ENCODE measurements at places on chromosomes 3 and 15. TPM values are rescaled to one million over a fixed set of nuclear protein-coding genes. Genes with fewer than 3 reads are reported as not detected.

DNA sequence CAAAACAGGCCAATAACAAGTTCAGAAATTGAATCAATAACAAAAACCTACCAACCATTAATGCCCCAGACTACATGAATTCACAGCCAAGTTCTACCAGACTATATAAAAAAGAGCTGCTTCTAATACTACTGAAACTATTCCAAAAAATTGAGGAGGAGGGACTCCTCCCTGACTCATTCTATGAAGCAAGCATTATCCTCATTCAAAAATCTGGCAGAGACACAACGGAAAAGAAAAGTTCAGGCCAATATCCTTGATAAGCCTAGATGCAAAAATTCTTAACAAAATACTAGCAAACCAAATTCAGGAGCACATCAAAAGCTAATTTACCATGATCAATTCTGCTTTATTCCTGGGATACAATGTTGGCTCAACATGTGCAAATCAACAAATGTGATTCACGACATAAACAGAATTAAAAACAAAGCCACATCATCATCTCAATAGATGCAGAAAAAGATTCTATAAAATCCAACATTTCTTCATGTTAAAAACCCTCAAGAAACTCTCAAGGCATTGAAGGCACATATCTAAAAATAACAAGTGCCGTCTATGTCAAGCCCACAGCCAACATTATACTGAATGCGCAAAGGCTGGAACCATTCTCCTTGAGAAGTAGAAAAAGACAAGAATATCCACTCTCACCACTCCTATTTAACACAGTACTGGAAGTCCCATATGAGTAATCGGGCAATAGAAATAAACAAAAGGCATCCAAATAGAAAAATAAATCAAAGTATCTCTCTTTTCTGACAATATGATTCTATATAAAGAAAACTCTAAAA, 573.6 kb upstream of the GRM7 start:
- H3K27me3 ChIP-seq: no peaks in the 10 kb centered on the region
- no peak for DNase-seq
- H3K4me1 ChIP-seq: no peaks in the 10 kb centered on the region
- H3K27ac ChIP-seq: no peak overlapping the region

- H3K36me3 ChIP-seq: no peaks in the 10 kb centered on the region
- H3K4me3 ChIP-seq: no peak overlapping the region
- no peak overlapping the region for H3K27ac ChIP-seq
- H3K27me3 ChIP-seq: peaks cover 6% of the 10 kb centered on the region
Observed at GRCh38 chr3:13657660-13658435, 108.9 kb downstream of the FBLN2 start.

GRCh38 chr3:95738045-95738444, 1076.3 kb upstream of the EPHA6 start:
- no peak overlapping the region for H3K27ac ChIP-seq
- H3K4me3 ChIP-seq: no peak overlapping the region
- no peaks in the 10 kb centered on the region for H3K4me1 ChIP-seq
- no peak for DNase-seq
- H3K36me3 ChIP-seq: no peaks in the 10 kb centered on the region

DNA sequence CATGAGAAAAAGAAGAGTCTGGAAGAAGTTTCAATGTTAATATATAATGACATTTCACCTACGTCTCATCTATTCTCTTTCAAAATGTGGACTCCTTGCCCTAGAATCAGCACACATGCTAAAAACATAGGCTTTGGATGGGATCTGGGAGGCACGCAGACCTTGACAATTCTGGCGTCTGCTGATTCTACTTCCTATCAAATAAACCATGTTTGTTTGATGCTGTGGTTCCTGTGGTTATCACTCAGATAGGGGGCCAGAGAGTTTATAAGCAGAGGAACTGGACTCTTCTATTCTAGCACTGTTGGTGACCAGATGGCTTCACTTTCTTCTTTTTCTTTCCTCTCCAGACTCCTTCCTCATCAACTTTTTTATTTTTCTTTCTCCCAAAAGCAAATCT, 336.8 kb downstream of the DIPK2A start:
- no peaks in the 10 kb centered on the region for H3K27me3 ChIP-seq
- no peak for DNase-seq
- H3K4me3 ChIP-seq: no peak overlapping the region
- no peaks in the 10 kb centered on the region for H3K4me1 ChIP-seq

- H3K4me3 ChIP-seq: no peak overlapping the region
- H3K27ac ChIP-seq: no peak overlapping the region
- peaks cover 5% of the 10 kb centered on the region for H3K4me1 ChIP-seq
- no peak for DNase-seq
- H3K36me3 ChIP-seq: no peaks in the 10 kb centered on the region
Observed at GRCh38 chr3:46890132-46890531, 12.6 kb downstream of the PTH1R start.

DNA sequence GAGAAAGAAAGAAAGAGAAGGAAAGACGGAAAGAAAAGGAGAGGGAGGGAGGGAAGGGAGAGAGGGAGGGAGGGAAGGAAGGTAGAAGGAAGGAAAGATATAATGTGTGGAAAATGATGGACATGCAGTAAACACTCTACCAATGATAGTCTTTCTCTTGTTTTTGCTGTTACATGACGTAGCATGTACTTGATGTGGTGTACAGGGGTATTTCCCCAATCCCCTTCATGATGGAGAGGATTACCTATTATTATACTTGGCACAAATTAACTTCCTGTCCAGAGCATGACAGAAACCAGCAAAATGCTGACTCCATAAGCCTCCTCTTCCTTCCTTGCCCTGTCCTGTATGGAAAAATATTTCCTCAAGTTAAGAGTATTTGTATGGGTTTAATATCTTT, 124.4 kb downstream of the B3GALNT1 start:
- H3K4me3 ChIP-seq: no peak overlapping the region
- DNase-seq: no peak
- no peaks in the 10 kb centered on the region for H3K4me1 ChIP-seq
- H3K27ac ChIP-seq: no peak overlapping the region
- H3K27me3 ChIP-seq: no peaks in the 10 kb centered on the region

GRCh38 chr3:128353361-128353965, 113.2 kb downstream of the DNAJB8 start:
- no peaks in the 10 kb centered on the region for H3K4me1 ChIP-seq
- DNase-seq: no peak
- H3K36me3 ChIP-seq: peaks cover 9% of the 10 kb centered on the region
- H3K4me3 ChIP-seq: no peak overlapping the region
- no peaks in the 10 kb centered on the region for H3K27me3 ChIP-seq
- no peak overlapping the region for H3K27ac ChIP-seq

DNA sequence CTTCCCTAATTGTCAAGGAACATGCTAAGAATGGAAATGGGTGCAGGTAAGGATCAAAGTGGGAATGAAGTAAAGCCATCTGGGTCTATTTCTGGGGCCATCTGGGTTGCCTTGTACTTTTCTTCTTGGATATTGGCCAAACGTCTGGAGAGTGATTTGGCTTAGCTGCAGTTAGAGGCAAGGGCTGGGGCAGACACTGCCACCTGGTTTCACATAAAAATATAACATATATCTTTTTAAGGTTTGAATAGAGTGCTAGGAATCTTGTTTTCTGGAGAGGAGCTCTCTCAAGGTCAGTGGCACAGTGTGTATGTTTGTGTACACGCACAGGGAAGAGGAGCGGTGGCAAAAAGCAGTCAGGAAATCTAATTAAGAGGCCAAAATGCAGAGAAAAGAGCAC, 24.7 kb upstream of the EOMES start:
- no peak overlapping the region for H3K4me3 ChIP-seq
- no peaks in the 10 kb centered on the region for H3K27me3 ChIP-seq
- no peak overlapping the region for H3K27ac ChIP-seq
- H3K4me1 ChIP-seq: peaks cover 7% of the 10 kb centered on the region
- no peak for DNase-seq
- H3K36me3 ChIP-seq: no peaks in the 10 kb centered on the region

GRCh38 chr15:40808861-40809450, 1.7 kb upstream of the DNAJC17 start:
- H3K4me1 ChIP-seq: peaks cover 20% of the 10 kb centered on the region
- peaks cover 6% of the 10 kb centered on the region for H3K36me3 ChIP-seq
- no peaks in the 10 kb centered on the region for H3K27me3 ChIP-seq
- no peak overlapping the region for H3K27ac ChIP-seq
- H3K4me3 ChIP-seq: no peak overlapping the region

GRCh38 chr3:48966876-48967361, 23.1 kb upstream of the P4HTM start:
- no peaks in the 10 kb centered on the region for H3K27me3 ChIP-seq
- H3K36me3 ChIP-seq: peaks cover 49% of the 10 kb centered on the region
- no peak overlapping the region for H3K4me3 ChIP-seq
- H3K4me1 ChIP-seq: peaks cover 18% of the 10 kb centered on the region
- no peak overlapping the region for H3K27ac ChIP-seq

- H3K4me3 ChIP-seq: no peak overlapping the region
- no peaks in the 10 kb centered on the region for H3K36me3 ChIP-seq
- H3K27ac ChIP-seq: no peak overlapping the region
- peaks cover 7% of the 10 kb centered on the region for H3K4me1 ChIP-seq
- DNase-seq: no peak
- H3K27me3 ChIP-seq: no peaks in the 10 kb centered on the region
Observed at GRCh38 chr3:157073810-157074209, 86.1 kb downstream of the CCNL1 start.

- H3K4me3 ChIP-seq: no peak overlapping the region
- H3K4me1 ChIP-seq: no peaks in the 10 kb centered on the region
- DNase-seq: no peak
- no peaks in the 10 kb centered on the region for H3K27me3 ChIP-seq
- H3K27ac ChIP-seq: no peak overlapping the region
- H3K36me3 ChIP-seq: no peaks in the 10 kb centered on the region
Observed at GRCh38 chr3:21062831-21063294, 688.1 kb downstream of the ZNF385D start.

- no peak for DNase-seq
- H3K27me3 ChIP-seq: no peaks in the 10 kb centered on the region
- no peaks in the 10 kb centered on the region for H3K36me3 ChIP-seq
- H3K27ac ChIP-seq: no peak overlapping the region
- H3K4me1 ChIP-seq: peaks cover 21% of the 10 kb centered on the region
Observed at GRCh38 chr3:195207731-195208130, 63.2 kb downstream of the XXYLT1 start.

DNA sequence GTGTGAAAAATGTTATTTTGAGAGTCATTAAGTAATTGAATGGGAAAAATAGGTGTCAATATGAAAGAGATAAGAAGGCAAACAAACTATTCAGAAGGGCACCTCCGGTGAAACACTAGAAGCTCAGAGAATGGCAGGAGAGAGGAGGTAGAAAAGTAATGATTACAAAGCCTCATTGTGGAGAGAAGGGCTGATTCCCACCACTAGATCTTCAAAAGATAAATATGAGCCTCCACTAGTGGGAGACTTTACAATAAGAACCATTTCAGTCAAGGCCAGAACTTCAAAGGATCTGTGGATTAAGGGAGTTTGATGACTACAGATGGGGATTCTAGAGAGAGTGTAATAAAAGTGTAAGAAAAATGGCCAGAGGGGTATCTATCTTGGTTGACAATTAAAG, 535.6 kb downstream of the NLGN1 start:
- no peak for DNase-seq
- H3K27me3 ChIP-seq: no peaks in the 10 kb centered on the region
- no peaks in the 10 kb centered on the region for H3K4me1 ChIP-seq
- H3K36me3 ChIP-seq: no peaks in the 10 kb centered on the region

DNA sequence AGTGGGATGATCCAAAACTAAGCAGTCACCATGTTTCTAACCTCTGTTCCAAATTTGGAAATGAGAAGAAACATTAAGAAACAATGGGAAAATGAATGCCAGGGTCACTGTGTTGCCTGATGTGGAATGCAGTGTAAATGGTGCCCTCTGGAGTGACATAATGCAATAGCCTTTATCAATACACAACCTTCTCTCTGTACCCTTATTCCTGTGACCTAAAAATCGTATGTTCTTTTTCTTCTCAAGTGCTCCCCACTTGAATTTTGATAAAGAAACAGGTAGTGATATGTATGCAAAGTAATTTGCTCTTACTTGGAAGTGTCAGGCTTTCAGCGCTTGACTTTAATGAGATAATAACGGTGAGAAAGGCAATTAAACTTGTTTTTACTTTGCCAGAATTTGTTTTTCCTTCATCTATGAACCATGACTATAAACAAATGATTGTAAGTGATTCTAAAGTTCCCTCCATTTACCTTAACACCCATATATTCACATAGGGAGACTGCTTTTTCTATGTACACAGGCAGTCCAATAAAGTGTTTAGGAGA, 145.8 kb upstream of the THRB start:
- no peak overlapping the region for H3K4me3 ChIP-seq
- H3K36me3 ChIP-seq: no peaks in the 10 kb centered on the region
- H3K27me3 ChIP-seq: no peaks in the 10 kb centered on the region
- H3K4me1 ChIP-seq: no peaks in the 10 kb centered on the region

GRCh38 chr3:147807776-147808175, 398.6 kb downstream of the ZIC1 start:
- no peaks in the 10 kb centered on the region for H3K27me3 ChIP-seq
- H3K4me1 ChIP-seq: no peaks in the 10 kb centered on the region
- no peaks in the 10 kb centered on the region for H3K36me3 ChIP-seq
- H3K4me3 ChIP-seq: no peak overlapping the region
- no peak for DNase-seq

DNA sequence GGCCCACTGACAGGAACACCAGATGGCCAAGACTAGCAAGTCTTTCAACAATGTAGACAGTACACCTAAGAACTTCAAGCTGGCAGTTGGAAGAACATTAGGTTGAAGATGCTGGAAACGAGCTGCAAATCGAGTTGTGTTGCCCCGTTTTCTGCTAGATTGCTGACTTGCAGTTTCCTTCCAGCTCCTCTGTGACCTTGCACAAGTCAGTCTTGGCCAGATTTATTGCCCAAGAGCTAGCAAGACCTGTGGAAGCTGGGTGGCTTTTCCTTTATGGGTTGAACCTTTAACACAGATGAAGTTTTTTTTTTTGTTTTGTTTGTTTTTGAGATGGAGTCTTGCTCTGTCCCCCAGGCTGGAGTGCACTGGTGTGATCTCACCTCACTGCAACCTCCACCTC, 2.9 kb upstream of the RBM6 start:
- peaks cover 19% of the 10 kb centered on the region for H3K4me1 ChIP-seq
- no peaks in the 10 kb centered on the region for H3K36me3 ChIP-seq
- H3K27me3 ChIP-seq: no peaks in the 10 kb centered on the region
- no peak for DNase-seq

GRCh38 chr3:44862226-44862637, 520 bp downstream of the TMEM42 start:
- peaks cover 40% of the 10 kb centered on the region for H3K4me1 ChIP-seq
- no peaks in the 10 kb centered on the region for H3K36me3 ChIP-seq
- no peaks in the 10 kb centered on the region for H3K27me3 ChIP-seq

The RARB gene
- total RNA-seq: not detected

The LRRC34 gene
- 0.33 TPM for total RNA-seq

The GPR176 gene
- total RNA-seq: not detected

The PLSCR2 gene
- 0.72 TPM for total RNA-seq

The LRRC3B gene
- total RNA-seq: not detected

Data from CD4-positive, alpha-beta memory T cell (primary cell).